ENCODE measurements at places on chromosomes 1 and 21. TPM values are rescaled to one million over a fixed set of nuclear protein-coding genes. Genes with fewer than 3 reads are reported as not detected.

The FAM78B gene
- polyA plus RNA-seq, result 3.9 TPM

The MATN1 gene
- 0.21 TPM for polyA plus RNA-seq

The TCHH gene
- 0.08 TPM for polyA plus RNA-seq

The ITGB2 gene
- polyA plus RNA-seq, result 9.2 TPM

The C1orf210 gene
- 25.2 TPM for polyA plus RNA-seq

The SLC5A9 gene
- 16.4 TPM for polyA plus RNA-seq

DNA sequence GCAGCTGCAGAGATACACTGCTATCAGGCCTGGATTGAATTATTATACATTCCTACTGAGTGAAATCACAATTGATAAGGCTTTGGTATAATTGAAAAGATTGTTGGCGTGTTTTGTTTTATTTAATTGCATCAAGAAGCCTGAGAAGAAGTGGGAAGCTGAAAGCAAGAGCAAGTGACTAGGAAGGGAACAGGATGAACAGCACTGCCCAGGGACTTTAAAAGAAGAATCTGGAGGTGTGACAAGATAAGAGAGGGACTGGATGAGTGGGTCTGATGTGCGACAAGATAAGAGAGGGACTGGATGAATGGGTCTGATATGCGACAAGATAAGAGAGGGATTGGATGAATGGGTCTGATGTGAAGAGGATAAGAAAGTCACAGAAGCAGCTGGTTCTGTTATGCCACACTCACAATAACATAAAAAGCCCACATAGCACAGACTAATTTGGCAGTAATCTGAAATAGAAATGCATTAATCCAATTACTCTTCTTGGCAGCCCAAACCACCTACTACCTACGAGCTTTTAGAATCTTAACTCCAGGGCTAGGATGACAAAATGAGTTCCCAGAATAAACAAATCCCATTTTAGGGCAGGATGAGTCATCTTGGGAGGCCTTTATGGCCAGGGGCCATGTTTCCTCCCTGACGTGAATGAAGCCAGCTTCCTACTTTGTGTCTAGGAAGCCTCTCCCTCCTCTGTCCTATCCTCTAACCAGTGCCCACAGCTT is 129.7 kb downstream of the DUSP10 start:
- DNase-seq, result no peak

- DNase-seq, result no peak
Observed at GRCh38 chr1:11590395-11590794, 63.8 kb downstream of the FBXO2 start.

DNA sequence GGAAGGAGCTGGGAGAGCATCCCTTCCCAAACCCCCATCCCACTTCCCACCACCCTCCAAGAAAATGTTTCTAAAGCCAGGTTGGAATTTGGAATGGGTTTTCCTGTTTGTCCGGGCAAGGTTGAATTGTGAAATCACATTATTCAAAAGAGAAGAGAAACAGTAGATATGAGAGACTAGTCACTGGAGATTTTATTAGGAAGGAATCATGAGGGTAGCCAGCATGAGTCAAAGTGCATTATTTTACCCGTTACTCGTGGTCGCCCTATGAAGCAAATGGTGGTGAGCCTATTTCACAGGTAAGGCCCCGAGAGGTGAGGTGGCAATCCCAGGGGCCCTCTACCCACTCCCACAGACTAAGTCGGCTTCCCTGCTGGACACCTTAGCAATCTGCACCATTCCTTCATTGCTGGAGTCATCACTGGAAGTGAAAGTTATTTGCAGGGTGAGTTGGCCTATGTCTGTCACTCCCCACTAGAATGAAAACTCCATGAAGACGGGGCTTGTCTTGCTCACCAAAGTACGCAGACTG is 52.8 kb downstream of the TOMM20 start:
- DNase-seq, result no peak

- no peak for DNase-seq
Observed at GRCh38 chr21:24955275-24955961, 651.9 kb downstream of the MRPL39 start.

DNA sequence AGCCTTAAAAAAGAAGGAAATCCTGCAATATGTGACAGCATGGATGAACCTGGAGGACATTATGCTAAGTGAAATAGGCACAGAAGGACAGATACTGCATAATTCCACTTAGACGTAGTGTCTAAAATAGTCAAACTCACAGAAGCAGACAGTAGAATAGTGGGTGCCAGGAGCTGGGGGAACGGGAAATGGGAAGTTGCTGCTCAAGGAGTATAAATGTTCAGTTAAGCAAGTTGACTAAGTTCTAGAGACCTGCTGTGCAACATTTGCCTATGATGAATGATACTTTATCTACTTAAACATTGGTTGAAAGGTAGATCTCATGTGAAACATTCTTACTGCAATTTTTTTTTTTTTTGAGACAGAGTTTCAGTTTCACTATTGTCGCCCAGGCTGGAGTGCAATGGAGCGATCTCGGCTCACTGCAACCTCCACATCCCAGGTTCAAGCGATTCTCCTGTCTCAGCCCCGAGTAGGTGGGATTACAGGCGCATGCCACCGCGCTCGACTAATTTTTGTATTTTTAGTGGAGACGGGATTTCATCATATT is 197.8 kb downstream of the HIVEP3 start:
- DNase-seq, result no peak

- no peak for DNase-seq
Observed at GRCh38 chr21:45332981-45333582, 45.4 kb upstream of the POFUT2 start.

GRCh38 chr1:237901299-237901934 is 10.7 kb upstream of the ZP4 start:
- no peak for DNase-seq

DNA sequence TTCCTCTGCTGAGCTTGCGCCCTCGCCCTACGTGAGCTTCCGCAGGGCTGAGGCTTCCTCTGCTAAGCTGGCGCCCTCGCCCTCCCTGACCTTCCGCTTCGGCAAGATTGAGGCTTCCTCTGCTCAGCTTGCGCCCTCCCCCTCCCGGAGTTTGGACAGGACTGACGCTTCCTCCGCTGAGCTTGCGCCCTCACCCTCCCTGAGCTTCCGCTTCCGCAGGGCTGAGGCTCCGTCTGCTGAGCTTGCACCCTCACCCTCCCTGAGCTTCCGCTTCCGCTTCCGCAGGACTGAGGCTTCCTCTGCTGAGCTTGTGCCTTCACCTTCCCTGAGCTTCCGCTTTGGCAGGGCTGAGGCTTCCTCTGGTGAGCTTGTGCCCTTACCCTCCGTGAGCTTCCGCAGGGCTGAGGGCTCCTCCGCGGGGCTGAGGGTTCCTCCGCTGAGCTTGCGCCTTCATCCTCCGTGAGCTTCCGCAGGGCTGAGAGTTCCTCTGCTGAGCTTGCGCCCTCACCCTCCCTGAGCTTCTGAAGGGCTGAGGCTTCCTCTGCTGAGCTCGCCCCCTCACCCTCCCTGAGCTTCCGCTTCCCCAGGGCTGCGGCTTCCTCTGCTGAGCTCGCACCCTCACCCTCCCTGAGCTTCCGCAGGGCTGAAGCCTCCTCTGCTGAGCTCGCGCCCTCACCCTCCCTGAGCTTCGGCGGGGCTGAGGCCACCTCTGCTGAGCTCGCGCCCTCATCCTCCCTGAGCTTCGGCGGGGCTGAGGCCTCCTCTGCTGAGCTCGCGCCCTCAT is 753.6 kb upstream of the TPTE start:
- DNase-seq, result no peak

GRCh38 chr1:41192456-41193178 is 49.5 kb downstream of the SCMH1 start:
- DNase-seq, result no peak

DNA sequence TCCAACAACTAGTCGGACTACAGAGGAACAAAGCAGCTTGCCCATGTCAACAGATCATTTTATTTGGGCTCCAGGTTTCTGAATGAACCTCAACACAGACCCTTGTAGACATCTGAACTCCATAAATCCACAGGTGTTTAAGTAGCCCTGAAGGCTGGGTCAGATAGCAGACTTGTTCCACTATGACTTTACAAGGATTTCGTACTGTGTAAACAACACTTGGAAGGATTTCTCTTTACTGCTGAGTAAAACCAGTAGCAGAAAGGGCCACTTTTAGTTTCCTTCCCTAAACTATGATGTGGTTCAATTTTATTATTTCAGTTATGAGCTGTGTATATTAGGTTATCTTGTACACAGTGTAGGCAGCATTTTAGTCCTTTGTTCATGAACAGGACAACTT is 316.4 kb upstream of the ADGRL2 start:
- DNase-seq, result no peak

DNA sequence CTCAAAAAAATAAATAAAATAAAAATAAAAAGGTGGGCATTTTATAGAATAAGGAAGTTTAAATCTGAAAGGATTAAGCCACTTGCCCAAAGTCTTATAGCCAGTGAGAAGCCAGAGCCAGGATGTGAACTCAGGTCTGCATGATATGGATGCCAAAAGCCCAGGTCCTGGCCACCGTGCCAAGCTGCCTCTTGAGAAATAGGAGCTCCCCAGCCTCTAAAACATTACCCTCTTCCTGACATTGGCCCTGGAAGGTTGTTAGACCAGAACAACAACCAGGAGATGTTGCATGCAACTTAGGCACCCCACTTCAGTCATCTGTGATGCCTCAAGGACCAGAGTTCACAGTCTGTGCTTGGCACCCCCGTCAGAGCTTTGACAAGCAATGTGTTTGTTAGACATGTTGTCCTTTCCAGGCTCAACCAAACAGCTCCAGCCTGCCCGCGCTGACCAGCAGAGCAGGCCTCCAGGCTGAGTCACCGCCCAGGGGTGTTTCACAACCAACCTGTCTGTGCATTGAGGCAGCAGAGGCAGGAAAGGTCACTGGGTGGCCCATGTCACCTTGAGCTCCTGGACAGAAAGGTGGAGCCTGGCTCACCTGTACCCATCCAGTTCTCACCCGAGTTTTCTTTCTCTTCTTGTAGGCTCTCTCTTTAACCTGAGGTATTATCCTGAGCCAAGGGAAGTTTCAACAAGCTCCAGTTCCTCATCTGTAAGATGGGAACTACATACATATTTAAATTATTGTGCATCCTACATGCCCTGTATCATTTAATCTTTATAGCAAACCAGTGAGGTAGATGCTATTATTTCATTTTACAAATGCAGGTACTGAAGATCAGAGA is 14.9 kb upstream of the MED18 start:
- no peak for DNase-seq

DNA sequence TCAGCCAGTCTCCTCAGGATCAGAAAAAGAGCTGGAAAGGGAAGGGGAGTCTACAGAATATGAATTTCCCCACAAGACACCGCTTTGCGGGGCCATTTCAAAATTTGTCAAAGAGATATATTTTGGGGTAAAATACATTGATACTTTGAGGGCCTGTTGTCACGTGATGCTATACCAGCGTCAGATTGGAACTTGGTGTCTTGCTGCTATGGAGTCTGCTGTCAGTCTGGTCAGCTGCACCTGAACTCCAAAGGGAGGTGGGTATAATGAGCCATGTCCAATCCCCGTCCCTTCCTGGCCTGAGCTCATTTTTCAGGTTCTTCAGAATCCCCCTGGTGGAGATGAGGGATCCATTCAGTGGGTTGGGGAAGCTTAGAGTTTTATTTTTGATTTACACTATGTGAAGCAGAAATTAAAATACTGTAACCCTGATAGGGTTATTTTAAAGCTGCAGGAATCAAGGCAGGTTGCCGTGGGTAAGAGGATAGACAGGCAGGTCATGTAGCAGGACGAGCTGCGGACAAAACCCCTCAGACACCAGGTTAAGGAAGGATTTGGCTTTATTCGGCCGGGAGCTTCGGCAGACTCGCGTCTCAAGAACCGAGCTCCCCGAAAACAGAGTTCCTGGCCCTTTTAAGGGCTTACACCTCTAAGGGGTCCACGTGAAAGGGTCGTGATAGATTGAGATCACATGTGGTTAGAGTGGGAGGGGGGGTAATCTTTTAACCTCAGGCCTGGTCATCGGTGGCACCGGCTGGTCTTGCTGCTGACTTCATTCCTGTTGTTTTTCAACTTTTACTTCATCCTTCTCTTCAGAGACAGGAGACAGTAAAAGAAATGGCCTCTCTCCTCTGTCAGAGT is 2.2 kb upstream of the POFUT2 start:
- DNase-seq, result no peak

- DNase-seq, result no peak
Observed at GRCh38 chr1:26787381-26787705, 407 bp upstream of the PIGV start.

GRCh38 chr1:198440842-198441241 is 99.6 kb downstream of the ATP6V1G3 start:
- no peak for DNase-seq

DNA sequence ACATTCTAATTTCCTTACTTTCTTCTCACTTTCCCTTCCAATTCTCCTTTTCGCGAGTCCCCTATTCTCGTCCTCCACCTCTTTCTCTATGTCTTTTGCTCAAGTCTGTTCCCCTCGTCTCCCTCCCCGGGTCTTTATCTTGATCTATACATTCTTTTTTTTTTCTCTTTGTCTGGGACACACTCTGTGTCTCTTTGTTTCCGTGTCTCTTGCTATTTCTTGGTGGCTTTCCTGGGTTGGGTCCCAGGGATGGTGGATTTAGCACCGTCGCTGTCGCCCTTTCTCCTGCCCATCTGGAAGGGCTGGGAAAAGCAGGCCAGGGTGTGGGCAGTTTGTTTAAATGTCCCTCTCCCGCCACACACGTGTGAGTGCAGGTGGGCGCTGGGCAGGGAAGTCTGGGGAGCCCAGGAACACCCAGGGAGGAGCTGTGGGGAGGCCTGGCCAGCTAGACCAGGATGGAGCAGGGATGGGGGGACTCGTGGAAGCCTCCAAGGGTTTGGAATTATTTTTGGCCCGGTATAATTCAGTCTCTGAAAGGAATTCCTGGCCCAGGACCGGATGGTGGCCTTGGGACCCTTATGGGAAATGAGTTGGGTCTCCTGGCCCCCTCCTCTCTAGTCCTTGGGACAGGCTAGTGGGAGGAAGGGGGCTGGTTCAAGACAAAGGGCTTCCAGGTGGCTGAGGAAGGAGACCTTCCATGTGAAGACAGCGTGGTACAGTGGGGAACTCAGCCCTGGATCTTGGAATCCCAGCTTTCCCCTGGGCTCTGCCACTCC is 9.5 kb upstream of the ID3 start:
- DNase-seq, result no peak

DNA sequence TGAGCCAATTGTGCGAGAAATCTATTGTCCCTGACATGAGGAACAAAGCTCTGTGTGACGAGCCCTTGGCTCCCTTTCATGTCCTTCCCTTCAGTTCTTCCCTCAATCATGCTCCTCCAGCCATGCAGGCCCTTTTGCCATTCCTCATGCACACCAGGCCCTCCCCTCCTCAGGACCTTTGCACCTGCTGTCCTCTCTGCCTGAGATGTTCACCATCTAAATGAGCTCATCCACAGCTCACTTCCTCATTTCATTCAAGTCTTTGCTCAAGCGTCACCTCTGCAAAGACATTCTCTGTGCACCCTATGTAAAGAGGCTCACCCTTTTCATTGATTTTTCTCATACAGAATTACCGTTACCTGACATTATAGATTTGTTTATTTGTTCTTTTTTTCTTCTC is 43.7 kb downstream of the C8B start:
- DNase-seq, result no peak

DNA sequence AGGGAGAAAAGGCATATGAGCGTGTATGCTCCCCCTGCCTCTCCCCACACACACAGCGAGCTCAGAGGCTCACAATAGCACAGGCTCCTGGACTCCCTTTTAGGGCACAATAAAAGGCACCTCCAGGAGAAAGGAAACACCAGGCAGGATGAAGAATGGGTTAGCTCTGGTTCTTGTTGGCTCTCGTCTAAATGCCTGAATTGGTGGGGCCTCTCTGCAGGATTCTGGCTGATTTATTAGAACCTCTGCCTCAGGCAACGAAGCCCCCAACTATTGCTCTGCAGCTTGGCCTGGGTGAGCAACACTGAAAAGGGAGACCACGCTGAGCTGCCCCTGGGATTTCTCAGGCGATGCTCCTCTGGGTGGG is 590.9 kb upstream of the PLXNA2 start:
- DNase-seq, result no peak

All from left renal cortex interstitium (tissue), 4 donors.